Fibroblast of mammary gland (primary cell): ENCODE measurements at places on chromosomes 1 and 21.

- peak; percentile 25 for DNase-seq
Measured at GRCh38 chr1:110408488-110408887, 994 bp upstream of the LAMTOR5 start.

DNA sequence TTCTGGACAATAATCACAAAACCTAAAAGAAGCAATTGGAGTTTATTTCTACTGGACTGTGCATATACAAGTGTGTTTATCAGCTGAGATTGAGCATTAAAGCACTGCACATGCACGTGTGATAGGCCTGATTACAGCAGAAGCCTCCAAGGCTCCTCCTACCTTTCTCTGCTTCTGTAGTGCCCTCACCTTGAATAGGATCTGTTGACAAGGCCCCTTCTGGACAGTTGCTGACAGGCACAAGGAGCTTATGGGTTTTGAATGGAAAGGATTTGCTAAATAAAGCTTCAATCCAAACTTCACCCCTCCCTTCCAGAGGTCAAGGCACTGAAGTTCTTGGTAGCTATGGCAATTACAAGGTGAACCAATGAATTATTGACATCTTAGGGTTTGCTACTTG, 7.9 kb upstream of the SGIP1 start:
- DNase-seq, result no peak

DNA sequence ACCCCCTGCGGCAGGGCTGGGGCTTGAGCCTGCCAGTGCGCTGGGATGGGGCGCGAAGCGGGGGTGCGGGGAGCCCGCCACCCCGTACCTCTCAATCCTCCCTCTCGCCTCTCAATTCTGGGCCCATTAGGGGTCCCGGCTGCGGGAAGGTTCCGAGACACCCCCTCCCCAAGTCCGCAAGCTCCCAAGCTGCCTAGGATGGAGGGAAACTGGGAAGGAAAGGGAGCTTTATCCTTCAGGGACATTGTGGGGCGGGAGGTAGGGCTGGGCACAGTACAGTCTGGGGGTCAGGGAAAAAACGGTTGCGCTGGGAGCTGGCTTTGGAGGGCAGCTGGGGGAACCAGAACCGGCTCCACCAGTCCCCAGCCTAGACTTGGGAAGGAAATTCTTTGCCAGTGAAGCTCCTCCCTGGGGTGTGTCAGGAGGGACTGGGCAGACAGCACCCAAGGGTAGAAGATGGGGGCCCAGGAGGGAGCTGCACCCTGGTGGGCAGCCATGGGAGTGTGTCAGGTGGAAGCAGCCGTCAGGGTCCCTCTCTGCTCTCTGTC, 904 bp downstream of the GJB3 start:
- DNase-seq, result no peak

DNA sequence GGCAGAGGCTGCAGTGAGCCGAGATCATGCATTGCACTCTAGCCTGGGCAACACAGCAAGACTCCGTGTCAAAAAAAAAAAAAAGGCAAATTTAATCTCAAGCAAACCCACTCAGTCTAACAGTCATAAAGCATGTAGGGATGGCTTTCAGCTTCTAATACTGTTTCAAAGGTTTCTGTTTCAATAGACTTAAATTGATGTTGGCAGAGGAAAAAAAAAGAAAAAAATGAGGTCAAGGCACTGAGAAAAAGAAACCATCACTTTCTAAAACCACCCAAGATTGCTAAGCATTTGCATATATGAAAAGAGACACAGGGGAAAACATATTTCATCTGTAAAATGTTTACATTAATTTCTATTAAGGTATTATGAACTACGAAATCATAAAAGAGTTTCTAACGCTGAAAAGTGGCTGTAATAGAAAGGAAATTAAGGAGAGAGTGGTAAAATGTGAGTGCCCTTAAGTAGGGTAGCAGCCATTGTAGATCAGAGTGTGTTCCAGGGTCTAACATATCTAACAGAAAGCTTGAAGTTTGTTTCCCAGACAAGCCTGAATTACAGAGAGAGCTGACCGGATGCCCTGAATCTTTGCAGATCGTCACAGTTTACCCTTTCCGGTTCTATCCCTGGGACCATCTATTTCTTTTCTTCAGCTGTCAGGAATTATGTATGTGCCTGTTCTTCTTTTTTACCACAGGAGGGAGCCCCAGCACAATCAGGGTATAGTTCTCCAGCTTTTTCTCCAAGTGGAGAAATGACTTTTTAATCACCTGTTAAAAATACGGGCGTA, 70.0 kb downstream of the PLD5 start:
- peak; percentile 51 for DNase-seq

GRCh38 chr1:193552274-193552673, 365.9 kb upstream of the B3GALT2 start:
- DNase-seq, result no peak

- no peak for DNase-seq
Measured at GRCh38 chr1:30373471-30374399, 349.6 kb downstream of the MATN1 start.

- DNase-seq, result no peak
Measured at GRCh38 chr1:24443241-24443656, 27.6 kb downstream of the NIPAL3 start.

DNA sequence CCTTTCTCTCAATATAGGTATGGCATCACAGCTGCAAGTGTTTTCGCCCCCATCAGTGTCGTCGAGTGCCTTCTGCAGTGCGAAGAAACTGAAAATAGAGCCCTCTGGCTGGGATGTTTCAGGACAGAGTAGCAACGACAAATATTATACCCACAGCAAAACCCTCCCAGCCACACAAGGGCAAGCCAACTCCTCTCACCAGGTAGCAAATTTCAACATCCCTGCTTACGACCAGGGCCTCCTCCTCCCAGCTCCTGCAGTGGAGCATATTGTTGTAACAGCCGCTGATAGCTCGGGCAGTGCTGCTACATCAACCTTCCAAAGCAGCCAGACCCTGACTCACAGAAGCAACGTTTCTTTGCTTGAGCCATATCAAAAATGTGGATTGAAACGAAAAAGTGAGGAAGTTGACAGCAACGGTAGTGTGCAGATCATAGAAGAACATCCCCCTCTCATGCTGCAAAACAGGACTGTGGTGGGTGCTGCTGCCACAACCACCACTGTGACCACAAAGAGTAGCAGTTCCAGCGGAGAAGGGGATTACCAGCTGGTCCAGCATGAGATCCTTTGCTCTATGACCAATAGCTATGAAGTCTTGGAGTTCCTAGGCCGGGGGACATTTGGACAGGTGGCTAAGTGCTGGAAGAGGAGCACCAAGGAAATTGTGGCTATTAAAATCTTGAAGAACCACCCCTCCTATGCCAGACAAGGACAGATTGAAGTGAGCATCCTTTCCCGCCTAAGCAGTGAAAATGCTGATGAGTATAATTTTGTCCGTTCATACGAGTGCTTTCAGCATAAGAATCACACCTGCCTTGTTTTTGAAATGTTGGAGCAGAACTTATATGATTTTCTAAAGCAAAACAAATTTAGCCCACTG, 11.5 kb downstream of the HIPK1 start:
- no peak for DNase-seq

GRCh38 chr1:110155878-110156522, 5.7 kb downstream of the SLC6A17 start:
- DNase-seq, result peak; percentile 50

- no peak for DNase-seq
Measured at GRCh38 chr1:175394739-175395138, 202.2 kb upstream of the KIAA0040 start.

DNA sequence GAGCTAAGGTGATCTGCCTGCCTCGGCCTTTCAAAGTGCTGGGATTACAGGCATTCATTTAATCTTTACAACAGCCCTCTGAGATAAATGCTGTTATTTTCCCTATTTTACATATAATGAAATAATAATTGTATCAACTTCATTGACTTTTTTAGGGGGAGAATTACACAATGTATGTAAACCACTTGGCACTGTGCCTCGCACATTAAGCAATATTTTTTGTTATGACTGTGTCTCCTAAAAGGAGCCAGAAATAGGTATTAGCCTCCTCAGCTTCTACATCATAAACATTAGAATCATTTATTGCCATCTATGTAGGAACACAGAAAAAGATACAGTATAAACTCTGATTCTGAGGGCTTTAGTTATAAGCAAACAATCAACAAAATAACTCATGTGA, 1.1 kb upstream of the DNAJC28 start:
- peak; percentile 72 for DNase-seq

DNA sequence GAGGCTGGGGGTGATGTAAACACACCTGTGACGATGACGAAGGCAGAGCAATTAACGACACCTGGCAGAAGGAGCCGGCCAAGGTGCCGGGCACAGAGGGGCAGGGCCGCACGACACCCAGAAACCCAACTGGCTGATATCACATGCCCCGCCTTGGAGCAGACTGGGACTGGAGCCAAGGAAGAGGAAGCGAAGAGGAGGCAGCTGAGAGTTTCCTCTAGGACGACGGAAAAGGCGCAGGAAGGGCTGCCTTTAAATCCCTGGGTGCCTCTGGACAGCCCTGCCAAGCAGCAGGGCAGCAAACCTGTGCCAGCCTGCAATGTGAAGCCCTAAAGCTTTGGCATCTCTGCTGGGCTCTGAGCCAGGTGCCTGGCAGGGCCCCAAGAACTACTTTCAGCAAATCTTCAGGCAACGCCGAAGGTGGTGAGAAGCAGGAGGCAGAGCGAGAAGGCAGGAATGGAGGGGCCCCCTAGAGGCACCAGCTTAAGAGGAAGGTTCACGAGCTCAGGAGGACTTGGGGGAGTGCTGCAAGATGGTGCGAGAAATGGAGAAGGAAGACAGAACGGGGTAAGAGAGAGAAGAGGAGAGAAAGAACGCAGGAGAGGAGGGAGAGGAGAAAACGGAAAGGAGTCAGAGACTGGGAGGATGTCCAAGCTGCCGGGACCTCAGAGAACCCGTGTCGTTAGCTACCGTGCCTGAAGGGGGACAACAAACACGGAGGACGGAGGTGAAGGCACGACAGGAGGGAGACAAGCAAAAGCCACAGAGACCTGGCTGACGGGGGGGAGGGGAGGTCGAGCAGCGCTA, 25.3 kb upstream of the PEF1 start:
- DNase-seq, result peak; percentile 40

DNA sequence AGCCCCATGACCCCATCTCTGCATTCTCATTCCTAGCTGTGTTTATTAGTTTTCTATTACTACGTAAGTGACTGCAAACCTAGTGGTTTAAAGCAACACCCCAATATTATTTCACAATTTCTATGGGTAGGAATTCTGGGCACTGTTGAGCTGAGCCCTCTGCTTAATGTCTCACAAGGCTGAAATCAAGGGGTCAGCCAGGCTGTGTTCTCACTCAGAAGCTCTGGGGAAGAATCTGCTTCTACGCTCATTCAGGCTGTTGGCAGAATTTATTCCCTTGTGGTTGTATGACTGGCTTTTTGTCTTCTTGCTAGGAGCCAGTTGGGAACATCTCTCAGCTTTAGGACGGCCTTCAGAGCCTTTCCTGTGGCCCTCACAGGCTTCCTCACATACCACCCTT, 181.0 kb downstream of the GIPC2 start:
- DNase-seq, result peak; percentile 40

DNA sequence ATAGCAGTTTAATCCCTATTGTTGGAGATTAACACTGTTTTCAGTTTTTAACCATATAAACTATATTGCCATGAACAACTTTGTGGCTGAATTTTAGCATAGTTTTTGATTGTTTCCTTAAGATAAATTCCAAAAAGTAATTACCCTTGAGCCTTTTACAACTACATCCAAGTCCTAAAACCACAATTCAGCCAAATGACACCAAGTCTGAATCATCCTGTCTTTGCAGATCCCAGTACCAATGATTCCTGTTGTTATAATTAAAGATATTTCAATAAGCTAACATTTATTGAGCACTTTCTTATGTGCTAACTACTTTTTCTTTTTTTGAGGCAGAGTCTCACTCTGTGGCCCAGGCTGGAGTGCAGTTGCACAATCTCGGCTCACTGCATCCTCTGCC, 35.6 kb downstream of the IL23R start:
- peak; percentile 3 for DNase-seq

- DNase-seq, result no peak
Measured at GRCh38 chr1:92441316-92441696, 45.4 kb downstream of the GFI1 start.

DNA sequence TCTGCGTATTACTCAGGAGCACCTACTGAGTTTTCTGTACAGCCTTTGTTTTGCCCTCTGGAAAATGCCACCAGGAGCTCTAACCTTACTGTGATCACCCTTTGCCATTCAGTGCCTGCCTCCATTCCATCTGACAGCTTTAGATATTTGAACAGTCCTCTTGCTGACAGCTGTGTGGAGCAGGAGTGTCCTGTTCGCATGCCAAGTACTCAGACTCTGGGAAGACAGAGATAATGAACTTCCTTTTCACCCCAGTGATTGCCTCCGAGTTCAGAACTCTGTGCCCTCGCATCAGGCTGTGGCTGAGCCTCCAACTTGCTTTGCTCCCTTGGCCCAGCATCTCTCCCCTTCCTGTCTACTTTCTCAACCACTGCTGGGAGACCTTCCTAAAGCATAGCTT, 74.0 kb downstream of the CACNA1E start:
- DNase-seq, result no peak

GRCh38 chr1:203124011-203124410, 3.5 kb upstream of the ADORA1 start:
- DNase-seq, result no peak

DNA sequence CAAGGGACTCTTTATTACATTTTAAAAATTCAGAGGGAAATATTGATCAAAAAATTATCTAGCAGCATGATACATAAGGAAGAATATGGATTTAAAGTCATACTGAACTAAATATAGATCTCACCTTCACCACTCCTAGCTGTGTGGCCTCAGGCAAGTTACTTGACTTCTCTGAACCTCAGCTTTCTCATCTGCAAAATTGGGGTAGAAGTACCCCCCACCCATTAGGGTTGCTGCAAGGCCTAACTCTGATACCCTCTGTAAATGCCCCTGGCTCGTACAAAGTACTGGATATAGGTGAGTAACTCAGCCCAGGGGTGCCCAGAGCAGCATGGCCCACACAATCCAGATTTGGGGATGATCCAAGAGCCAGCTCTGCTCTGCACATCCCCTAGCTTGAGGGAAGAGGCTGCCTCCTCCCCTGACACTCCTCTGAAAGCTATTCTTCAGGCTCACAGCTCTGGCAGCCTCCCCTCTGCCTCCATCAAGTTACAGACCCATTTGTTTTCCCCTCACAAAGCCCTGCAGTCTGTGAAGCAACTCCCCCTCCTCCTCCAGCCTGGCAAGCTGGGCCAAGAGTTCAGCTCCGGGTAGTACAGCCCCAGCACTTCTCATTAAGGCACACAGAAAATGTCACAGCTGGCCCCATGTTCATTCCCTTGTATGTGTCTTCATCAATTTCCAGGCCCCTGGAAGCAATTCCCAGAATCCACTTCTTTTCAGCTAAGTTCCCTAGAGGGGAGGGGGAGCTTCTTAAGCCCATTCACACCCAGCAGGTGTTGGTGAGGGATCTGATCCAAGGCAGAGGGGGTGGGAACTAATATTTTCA, 143.7 kb downstream of the PLPP3 start:
- no peak for DNase-seq
